ENCODE measurements at places on chromosomes 1 and 21. TPM values are rescaled to one million over a fixed set of nuclear protein-coding genes. Genes with fewer than 3 reads are reported as not detected.

DNA sequence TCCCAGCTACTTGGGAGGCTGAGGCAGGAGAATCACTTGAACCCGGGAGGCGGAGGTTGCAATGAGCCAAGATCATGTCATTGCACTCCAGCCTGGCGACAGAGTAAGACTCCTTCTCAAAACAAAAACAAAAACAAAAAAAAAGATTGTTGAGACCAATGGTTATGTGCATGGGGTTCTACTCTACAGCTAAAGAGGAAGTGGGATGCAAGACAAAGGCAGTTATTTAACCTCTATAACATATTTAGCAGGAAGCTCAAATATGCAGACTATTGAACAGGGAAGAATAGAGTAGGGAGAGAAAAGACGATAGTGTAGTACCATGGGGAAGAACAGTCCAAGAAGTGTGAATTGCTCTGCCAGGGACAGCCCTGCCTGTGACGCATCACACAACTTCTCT, 227.7 kb downstream of the SMYD3 start:
- DNase-seq: no peak

ITSN1 gene
- 7.3 TPM for total RNA-seq

GRCh38 chr1:46804926-46805325, 6.1 kb downstream of the CYP4B1 start:
- no peak for DNase-seq

TCHH gene
- not detected for total RNA-seq

GRCh38 chr1:2981981-2982614, 39.2 kb upstream of the ACTRT2 start:
- DNase-seq: no peak

TIE1 gene
- total RNA-seq: not detected

GRCh38 chr1:59697150-59697800, 117.5 kb upstream of the HOOK1 start:
- peak; percentile 58 for DNase-seq

DNA sequence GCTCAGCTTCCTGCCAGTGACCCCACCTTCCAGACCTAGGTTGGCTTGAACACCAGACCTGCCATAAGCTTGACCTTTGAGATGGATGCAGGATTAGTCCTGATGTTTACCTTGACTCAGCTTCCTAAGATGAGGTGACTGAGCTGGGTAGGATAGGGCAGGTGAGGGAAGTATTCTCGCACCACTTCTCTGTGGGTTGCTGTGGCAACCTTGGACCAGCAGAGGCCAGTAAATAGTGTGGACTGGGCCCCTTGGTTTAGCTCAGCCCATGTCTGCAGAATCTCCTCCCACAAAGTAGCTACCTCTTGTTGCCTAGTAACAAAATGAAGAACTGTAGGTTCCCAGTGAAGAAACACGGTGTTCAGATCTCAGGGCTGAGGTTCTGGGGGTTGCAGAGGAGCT, 8.4 kb downstream of the RPS6KA1 start:
- DNase-seq: peak; percentile 42

- no peak for DNase-seq
Measured at GRCh38 chr1:221868593-221869303, 126.9 kb upstream of the DUSP10 start.

PPM1J gene
- total RNA-seq: 0.75 TPM

RBM11 gene
- total RNA-seq: 5.1 TPM

A3GALT2 gene
- total RNA-seq: not detected

GLUL gene
- 87.5 TPM for total RNA-seq

- peak; percentile 22 for DNase-seq
Measured at GRCh38 chr1:108082738-108083562, 117.2 kb downstream of the SLC25A24 start.
